ENCODE measurements at places on chromosomes 2 and 18.

DNA sequence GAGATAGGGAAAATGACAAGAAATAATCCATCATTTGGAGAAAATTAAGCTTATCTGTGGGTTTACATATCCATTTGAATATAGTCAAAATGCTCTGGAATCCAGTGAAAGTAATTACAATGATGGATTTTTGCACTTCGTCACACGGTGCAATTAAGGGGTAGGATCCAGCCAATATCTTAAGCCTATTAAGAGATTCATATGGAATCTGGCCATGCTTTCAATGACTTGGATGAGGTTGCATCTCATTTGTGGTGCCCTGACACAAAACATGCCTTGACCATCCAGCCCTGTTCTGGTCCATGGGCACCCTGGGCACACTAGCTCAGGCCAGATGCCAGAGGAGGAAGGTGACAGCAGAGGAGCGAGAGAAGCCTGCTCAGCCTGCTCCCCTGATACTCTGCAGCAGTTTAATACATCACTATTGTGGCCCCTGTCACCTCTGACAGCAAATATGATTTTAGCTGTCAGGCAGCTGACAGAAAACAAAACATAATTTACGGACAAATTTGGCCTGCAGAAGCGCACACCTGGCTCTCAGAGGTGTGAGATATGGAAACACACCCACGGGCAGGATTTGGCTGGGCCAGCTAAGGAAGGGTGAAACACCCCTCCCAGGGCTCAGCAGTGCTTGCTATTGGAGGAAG lies 94.1 kb upstream of the ST8SIA3 start:
- no peak for DNase-seq

DNA sequence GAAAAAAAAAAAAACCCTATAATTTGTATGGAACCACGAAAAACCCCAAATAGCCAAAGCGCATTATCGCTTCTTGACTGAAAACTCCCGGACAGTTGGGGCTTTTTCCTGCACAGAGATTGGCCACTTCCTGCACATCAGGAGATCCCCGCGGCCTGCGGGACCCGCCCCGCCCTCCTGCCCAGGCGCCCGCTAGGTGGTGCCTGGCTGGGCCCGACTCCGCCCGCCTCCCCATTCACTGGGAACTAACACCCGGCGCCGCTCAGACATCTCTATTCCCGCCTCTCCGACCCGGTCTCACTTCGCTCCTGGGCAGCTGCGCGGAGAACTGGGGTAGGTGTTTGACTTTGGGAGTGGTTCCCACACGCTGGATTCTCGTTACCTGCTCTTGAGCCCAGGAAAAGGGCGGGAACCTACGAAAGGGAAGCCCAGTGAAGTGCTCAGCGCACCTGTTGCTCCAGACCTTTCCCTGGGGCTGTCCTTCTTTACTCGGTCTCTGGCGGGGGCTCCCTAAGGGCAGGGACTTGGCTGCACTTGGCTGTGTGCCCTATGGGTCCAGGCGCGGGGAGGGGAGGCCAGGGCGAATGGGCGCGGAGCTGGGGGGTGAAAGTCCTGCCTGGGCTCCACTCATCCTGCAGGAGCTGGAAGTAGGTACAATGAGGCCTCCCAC lies at the start of gene HMSD:
HMSD (plus strand) TSS at position 234 of the 670 bp plus-strand sequence. CDS start 4,155 bp downstream, outside the sequence.
- DNase-seq: peak; percentile 55

DNA sequence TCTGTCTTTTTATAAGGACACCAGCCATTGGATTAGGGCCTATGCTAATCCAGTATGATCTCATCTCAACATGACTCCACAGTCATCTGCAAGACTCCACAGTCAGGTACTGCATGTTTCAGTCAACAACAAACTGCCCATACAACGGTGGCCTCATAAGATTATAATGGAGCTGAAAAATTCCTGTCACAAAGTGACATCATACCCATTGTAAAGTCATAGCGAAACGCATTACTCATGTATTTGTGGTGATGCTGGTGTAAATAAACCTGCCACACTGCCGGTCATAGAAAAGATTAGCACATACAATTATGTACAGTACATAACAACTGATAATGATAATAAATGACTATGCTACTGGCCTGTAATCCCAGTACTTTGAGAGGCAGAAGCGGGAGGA lies 102.2 kb downstream of the TEX51 start:
- no peak for DNase-seq

DNA sequence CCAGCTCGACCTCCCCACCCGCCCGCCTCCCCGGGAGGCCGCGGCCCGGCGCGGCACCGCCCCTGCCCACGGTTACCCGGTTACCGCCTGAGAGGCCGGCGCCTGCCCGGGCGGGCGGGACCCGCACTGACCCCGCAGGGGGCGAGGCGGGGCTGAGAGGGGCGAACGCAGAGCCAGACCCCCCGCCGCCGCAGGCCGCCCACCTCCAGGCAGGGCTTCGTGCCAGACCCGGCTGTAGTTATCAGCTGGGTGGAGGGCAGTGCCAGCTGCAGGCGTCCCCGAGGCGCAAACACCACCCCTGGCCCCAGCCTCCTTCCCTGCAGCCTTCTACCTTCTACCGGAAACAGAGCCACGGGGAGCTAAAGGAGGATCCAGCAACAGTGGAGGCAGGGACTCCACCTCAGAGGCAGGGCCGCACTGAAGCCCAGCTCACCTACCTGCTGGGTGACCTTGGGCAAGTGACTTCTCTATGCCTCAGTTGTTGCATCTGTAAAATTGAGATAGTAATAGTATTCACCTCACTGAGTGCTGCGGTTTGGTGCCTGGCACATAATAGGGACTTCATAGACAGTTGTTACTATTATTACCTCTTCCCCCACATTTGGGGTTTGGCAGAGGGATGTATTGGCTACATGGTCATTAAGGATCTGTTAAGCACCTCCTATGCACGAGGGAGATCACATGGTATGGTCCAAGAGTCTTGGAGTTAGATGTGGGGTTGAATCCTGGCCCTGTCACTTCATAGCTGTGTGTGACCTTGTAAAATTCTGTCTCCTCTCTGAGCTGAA lies 231.6 kb upstream of the SMAD2 start:
- peak; percentile 45 for DNase-seq

DNA sequence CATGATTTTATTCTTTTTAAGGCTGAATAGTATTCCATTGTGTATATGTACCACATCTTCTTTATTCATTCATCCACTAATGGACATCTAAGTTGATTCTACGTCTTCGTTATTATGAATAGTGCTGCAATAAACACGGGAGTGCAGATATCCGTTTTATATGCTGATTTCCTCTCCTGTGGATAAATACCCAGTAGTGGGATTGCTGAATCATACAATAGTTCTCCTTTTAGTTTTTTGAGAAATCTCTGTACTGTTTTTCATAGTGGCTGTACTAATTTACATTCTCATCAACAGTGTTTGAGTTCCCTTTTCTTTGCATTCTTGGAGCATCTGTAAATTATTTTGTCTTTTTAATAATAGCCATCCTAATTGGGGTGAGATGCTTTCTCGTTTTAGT lies 114.5 kb downstream of the RGPD3 start:
- no peak for DNase-seq

DNA sequence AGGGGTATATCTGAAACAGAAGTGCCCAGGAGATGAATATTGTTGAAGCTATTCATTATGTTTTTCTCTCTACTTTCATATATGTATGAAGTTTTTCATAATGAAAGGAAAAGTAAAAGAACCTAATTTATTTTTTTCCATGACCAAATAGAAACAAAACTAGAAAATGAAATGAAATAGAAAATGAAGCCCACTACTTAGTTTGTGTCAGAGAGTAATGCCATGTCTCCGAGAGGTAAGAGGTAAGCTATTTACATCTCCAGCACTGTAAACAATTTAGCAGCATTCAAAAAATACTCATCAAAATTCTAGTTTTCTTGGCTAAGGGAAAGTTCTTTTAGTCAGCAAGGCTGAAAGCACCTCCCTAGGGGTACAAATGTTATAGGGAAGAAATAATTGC lies 238.6 kb downstream of the PTH2R start:
- no peak for DNase-seq

DNA sequence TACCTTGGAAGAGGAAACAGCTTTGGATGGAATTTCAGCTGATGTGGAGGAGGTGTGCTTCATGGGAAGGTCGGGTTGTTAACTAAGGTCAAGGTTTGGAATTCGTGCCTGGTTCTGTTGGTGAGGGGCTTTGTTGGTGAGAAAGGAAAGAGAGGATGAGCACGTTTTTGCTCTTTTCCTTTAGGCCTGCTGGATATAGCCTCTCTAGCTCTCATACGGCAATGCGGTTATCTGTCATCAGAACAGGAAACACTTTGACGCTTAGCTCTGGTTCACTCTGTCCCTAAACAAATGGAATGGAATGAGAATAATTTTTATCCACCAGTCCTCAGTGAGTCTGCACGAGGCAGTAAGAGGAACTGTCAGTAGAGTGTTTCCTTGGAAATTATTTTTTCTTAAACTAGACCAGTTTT lies 169.7 kb upstream of the NOSTRIN start:
- DNase-seq: no peak

- DNase-seq: no peak
These were observed 1.8 kb downstream of the KIF5C start for GRCh38 chr2:148876595-148877402.

DNA sequence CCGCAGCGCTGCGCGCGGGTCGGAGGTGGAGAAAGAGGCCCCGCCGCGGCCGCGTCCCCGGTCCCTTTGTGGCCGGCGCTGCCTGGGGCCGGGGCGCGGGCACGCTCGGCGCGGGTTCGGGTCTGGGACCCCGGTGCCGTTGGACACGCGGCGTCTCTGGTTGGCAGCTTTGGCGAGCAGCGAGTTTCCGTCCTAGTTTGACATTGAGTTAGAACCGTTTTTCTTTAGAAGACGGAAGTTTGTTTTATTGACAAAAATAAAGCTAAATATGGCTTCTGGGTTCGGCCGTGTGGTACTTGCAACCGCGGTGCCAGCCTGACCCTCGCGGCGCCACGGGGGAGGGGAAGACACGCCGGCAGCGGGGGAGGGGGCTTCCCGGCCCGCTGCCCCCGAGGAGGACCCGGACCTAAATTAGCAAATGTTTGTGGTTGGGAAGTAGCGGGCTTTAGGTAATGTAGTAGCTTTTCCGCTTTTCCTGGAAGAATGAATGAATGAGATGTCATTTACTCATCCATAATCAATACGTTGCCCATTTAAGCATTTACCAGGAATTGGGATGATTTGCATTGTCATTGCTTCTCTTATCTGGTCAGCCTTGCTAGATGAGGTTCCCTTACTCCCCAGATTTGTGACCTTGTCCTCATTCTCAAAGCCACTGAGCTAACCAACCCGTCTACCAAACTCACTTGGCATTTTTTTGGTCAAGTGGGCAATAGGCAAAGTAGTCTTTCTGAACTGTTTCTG lies 530 bp downstream of the GALNT1 start:
- no peak for DNase-seq

- no peak for DNase-seq
These were observed 64.3 kb upstream of the HPCAL1 start for GRCh38 chr2:10238396-10238795.

DNA sequence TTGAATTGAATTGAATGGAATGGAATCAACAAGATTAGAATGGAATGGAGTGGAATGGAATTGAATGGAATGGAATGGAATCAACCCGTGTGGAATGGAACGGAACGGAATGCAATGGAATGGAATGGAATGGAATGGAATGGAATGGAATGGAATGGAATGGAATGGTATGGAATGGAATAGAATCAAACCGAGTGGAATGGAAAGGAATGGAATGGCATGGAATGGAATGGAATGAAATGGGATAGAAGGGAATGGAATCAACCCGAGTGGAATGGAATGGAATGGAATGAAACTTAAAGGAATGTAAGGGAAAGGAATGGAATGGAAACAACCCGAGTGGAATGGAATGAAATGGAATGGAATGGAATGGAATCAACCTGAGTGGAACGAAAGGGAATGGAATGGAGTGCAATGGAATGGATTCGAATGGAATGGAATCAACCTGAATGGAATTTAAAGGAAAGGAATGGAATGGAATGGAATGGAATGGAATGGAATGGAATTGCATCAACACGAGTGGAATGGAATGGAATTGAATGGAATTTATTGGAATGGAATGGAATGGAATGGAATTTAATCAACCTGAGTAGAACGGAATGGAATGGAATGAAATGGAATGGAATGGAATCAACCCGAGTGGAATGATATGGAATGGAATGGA lies 1146.6 kb downstream of the RPIA start:
- no peak for DNase-seq

DNA sequence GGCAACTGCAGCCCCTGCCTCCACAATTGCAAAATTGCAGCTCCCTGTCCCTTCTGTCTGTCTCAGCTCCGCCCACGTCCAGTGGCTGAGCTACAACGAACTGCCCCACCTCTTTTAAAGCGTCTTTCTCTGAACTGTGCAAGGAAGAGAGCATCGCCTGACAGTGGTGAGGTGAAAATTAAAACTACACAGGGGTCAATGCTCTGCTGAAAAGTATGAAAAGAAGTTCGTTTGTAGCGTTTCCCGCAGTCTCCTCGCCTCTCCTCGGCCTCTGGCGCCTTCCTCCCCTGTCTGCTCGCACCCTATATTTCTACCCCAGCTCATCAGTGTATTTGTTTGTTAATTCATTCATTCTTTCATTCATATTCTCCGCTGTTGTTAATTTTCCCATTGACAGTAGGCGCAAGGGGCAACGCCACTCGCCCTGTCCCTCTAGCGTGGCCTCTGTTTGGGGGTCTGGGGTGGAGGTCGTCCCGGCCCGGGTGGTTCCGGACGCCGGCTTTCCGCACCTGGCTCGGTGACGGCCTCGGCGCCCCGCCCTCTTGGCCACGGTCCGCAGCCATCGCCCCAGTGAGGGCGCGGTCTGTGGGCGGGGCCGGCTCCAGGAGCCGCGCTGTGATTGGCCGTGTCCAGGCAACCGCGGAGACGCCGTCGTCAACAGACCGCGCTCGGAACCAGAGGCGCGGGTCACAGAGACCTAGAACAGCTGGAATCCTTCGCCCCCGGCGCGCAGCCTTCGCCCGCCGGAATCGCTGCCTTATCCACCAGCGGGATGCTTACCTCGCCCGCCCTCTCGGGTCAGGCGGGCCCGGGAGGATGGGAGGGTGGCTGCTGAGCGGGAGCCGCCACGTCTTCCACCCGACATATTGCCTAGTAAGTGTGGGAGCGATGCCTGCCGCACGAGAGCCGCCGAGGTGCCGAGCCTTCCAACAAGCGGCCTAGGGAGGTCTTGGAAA lies at the start of gene VWA3B:
VWA3B (plus strand) TSS at position 677 of the 956 bp plus-strand sequence. CDS start 5,926 bp downstream, outside the sequence.
- DNase-seq: peak; percentile 84

- no peak for DNase-seq
These were observed 274.0 kb upstream of the SPRED2 start for GRCh38 chr2:65706411-65706810.

DNA sequence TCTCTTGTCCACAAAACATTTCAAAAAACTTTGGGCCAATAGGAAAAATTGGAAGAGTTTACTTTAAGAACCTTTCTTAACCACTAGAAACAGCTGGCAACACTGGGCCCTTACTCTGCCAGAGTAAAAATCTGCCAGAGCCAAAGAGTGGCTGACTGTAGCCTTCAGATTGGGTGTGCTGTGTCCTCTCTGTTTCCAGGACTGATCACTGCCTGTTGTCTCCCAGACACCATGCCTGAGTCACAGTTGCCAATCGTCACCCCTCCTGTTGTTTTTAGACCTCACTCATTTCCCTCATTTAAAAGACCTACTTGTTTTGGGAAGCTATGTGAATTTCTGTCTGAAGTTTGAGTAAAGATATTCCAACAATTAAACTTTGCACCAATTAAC lies 159.1 kb downstream of the PPP1R1C start:
- no peak for DNase-seq

GRCh38 chr2:44821500-44821899 lies 120.0 kb upstream of the SIX3 start:
- DNase-seq: no peak

GRCh38 chr2:27263287-27264252 lies 723 bp upstream of the SLC30A3 start:
- no peak for DNase-seq

Data from LoVo (cell line).